ENCODE measurements at places on chromosomes 16 and 17.

DNA sequence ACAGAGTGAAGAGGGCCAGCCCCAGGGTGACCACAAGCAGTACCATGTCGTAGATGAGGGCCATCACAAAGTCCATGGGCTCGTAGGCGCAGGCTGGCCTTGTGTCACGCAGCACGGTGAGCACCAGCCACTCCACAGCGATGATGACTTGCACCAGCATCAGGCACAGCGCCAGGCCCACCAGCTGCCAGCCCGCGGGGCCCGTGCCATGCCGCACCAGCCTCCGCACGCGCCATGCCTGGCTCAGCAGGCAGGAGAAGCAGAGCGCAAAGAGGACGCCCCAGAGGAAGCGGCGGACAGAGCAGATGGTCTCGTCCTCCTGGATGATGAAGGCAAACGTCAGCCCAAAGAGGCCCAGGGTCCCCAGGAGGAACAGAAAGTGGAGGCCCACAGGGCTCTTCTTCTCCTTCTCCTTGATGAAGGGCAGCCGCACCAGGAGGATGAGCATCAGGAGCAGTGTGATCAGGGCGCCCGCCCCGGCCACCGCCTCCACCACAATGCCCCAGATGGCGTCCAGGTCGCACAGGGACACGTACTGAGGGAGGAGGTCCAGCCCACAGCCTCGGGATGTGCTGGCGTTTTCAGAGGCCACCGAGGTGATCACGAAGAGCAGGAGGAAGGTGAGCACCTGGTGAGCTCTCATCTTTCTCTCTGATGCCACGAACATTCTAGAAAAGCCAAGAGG lies 12.3 kb downstream of the GPRC5B start:
- DNase-seq: no peak

- no peak for DNase-seq
These were observed 4.2 kb upstream of the PLXDC1 start for GRCh38 chr17:39155654-39156053.

DNA sequence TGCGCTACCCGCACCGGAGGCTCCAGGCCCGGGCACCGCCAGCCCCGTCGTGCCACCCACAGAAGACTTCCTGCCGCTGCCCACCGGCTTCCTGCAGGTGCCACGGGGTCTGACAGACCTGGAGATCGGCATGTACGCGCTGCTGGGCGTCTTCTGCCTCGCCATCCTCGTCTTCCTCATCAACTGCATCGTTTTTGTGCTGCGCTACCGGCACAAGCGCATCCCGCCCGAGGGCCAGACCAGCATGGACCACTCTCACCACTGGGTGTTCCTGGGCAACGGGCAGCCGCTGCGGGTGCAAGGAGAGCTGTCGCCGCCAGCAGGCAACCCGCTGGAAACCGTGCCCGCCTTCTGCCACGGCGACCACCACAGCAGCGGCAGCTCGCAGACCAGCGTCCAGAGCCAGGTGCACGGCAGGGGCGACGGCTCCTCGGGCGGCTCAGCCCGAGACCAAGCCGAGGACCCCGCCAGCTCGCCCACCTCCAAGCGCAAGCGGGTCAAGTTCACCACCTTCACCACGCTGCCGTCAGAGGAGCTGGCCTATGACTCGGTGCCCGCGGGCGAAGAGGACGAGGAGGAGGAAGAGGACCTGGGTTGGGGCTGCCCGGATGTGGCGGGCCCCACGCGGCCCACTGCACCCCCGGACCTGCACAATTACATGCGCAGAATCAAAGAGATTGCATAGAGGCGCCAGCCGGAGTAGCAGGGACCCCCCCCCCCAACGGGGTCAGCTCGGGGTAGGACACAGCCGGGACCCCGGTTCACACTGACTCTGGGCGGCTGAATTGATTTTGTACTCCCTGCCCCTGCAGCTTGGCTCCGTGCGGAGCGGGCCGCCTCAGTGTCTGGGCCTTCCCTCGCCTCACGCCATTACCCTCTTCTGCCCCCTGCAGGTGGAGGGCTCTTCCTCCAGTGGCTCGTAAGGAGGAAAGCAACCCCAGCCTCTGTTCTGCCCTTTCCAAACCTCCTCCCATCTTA lies 58.5 kb downstream of the TMEM132E start:
- peak; percentile 52 for DNase-seq

GRCh38 chr17:50130559-50131305 lies 772 bp upstream of the SAMD14 start:
- DNase-seq: peak; percentile 37

DNA sequence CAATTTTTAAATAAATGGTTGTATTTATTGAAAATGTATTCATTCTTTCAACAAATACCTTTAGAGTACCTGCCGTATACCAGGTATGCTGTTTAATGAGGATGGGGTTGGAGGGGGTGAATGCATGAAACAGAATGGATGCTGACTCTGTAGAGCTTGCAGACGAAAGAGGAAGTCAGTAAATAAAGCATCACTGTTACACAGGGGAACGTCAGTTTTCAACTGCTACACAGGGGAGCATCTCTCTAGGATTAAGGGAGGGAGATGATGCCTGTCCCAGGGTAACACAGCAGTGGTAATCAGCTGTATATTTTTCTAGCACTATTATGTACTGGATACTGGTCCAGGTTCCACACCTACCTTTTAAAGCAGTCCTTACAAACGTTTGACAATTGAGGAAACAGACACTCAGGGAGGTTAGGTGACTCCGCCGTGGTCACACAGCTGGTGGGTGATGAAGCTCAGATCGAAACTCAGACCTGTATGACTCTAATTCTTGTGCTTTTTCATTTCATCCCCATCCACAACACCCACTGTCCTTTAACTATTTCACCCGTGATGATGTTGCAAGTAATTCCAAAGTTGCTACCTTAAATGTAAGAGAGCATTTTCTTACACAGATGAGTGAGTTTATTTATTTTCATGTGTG lies 452.1 kb upstream of the HSBP1 start:
- DNase-seq: no peak

GRCh38 chr16:84220851-84221250 lies 19.0 kb downstream of the KCNG4 start:
- DNase-seq: no peak

GRCh38 chr17:1229900-1230501 lies 40.2 kb upstream of the BHLHA9 start:
- no peak for DNase-seq

DNA sequence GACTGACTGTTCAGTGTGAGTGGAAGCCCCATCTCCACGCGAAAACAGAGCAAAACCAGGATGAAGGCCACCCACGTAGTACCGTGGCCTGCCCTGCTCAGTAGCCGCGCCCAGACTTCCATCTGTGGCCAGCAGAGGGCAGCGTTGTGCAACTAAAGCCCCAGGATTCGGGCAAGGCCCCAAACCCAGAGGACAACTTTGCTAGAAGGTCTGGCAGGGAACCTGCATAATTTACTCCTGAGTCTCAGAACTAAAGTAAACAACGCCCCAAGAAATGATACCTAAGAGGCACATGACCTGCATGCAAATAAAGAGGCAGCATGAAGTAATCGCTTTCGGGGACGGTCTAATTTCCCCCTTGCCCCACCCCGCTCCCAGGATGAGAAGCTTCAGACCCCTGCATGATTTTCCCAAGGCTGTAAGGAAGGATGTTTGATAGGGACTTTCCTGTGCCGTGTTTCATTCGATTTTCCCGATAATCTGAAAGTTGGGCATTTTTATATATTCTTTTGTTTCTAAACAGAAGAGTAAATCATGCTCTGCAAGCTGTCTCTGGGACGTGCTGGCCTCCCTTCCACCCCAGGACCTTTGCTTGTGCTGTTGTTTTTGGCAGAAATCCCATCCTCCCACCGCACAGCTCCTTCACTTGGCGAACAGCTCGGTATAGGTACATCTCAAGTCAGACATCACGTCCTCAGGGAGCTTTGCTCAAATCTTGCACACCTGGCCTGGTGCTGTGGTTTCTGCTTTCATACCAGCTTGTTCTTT lies 18.6 kb downstream of the HSBP1 start:
- DNase-seq: peak; percentile 59

GRCh38 chr16:81571175-81571574 lies 126.6 kb downstream of the CMIP start:
- no peak for DNase-seq

GRCh38 chr16:59259950-59260319 lies 525.8 kb upstream of the GOT2 start:
- DNase-seq: no peak

GRCh38 chr17:21075739-21076085 lies 32.9 kb upstream of the USP22 start:
- DNase-seq: no peak

GRCh38 chr16:53882310-53882709 lies 178.4 kb downstream of the FTO start:
- no peak for DNase-seq

- DNase-seq: no peak
These were observed 185.7 kb upstream of the IRX5 start for GRCh38 chr16:54744998-54745397.

- DNase-seq: no peak
These were observed 671.9 kb upstream of the EEF2KMT start for GRCh38 chr16:5769513-5769912.

GRCh38 chr17:58956997-58957724 lies 149.5 kb downstream of the TRIM37 start:
- DNase-seq: no peak

GRCh38 chr16:24717411-24717810 lies 12.0 kb upstream of the TNRC6A start:
- DNase-seq: no peak

GRCh38 chr16:23368469-23368868 lies 66.4 kb downstream of the SCNN1B start:
- no peak for DNase-seq

DNA sequence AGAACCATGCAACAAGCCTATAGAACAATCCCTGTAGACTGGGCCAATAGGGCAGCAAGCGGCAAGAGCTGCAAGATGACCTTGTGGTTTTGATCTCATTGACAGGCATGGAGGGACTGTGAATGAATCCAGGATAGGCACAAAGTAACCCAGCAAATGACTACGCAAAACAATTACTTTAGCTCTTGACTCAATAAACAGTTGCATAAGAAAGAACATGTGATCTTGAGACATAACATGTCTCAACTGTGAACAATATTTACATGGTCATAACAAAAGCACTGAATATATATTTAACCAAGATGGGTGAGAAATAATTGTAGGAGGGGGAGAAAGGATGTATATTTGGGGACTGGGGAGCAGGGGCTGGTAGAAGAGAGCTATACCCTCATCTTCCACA lies 313.7 kb upstream of the CDH5 start:
- DNase-seq: no peak

DNA sequence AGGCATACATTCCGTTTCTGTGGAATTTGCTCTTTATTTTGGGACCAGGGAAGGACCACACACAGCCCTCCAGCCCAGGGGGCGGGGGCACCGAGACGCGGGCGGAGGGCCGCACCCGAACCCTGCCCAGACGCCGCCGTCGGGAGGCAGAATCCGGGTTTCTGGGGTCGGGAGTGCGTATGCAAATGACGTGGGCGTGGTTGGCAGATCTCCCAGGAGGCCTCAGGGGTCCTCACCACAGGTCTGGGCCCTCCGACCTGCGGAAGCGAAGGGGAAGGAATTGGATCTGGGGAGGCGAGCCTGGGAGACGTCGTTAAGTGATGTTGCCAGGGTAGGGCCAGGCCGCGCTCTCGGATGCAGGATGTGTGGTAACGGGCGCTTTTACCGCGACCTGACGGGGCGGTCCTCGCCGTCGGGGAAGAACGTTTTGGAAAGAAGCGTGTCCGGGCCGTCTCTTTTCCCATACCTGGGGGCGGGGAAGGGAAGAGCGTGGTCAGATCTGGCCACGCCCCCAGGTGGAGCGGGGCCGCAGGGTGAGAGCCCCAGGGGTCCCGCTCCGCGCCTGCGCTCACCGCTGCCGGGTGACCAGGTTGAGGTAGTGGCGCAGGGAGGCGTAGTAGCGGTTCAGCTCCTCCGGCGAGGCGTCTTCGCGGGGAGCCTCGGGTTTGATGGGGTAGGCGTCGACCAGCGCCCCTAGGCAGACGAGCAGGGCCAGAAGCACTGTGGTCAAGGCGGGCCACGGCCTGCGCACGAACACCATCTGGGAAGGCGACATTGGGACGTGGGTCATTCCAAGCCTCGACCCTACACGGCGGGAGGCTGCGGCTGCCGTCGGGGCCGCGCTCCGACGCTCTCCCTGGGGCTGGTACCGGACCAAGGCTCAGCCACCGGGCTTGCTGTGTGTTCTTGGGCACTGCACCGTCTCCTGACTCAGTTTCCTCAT lies 745 bp downstream of the PYY start:
- DNase-seq: peak; percentile 31

DNA sequence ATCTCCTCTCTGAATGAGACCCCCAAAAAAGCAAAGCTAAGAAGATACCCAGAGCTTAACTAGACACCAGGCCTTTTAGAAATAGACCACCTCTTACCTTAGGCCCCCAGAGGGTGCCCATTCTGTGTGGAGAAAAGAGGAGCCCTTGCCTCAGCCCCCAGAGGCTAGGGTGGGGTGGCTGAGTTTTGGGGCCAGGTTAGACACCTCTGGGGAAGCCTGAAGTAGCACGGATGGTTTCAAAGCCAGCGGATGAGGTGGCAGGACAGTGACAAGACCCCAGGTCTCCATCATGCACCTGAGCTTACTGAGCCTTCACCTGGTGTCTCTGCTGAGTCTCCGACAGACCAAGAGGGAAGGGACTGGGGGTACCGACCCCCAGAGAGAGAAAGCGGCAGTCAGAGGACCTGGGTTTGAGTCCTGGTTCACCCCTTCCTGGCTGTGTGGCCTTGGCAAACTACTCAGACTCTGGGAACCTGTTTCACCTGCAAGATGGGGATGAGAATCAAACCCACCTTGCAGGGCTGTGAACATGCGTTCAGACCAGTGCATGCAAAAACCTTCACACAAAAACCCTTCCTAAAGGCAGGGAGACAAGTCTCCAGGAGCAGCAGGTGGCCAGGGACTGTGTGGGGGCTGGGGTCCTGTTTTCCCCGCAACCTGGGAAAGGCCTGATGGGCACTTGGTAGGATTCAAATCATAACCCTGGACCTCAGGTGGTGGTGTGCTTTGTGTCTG lies 7.7 kb downstream of the SCGB1C2 start:
- DNase-seq: no peak

Measured in NCI-H345 (cell line).